CD8-positive, alpha-beta T cell (primary cell): ENCODE measurements at places on chromosomes 11 and 22. TPM values are rescaled to one million over a fixed set of nuclear protein-coding genes. Genes with fewer than 3 reads are reported as not detected.

- no peak for DNase-seq
Observed at GRCh38 chr11:74138572-74138971, 32.2 kb downstream of the C2CD3 start.

- no peak for DNase-seq
Observed at GRCh38 chr22:20884454-20884853, 25.6 kb downstream of the SNAP29 start.

DNA sequence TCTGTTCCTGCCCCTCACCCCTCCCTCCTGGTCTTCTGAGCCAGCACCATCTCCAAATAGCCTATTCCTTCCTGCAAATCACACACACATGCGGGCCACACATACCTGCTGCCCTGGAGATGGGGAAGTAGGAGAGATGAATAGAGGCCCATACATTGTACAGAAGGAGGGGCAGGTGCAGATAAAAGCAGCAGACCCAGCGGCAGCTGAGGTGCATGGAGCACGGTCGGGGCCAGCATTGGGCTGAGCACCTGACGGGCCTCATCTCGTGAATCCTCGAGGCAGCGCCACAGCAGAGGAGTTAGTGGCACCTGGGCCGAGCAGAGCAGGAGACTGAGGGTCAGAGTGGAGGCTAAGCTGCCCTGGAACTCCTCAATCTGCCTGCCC is 941.8 kb downstream of the BRD1 start:
- no peak for DNase-seq

GRCh38 chr11:66192181-66192863 is 76.1 kb upstream of the RAB1B start:
- no peak for DNase-seq

DNA sequence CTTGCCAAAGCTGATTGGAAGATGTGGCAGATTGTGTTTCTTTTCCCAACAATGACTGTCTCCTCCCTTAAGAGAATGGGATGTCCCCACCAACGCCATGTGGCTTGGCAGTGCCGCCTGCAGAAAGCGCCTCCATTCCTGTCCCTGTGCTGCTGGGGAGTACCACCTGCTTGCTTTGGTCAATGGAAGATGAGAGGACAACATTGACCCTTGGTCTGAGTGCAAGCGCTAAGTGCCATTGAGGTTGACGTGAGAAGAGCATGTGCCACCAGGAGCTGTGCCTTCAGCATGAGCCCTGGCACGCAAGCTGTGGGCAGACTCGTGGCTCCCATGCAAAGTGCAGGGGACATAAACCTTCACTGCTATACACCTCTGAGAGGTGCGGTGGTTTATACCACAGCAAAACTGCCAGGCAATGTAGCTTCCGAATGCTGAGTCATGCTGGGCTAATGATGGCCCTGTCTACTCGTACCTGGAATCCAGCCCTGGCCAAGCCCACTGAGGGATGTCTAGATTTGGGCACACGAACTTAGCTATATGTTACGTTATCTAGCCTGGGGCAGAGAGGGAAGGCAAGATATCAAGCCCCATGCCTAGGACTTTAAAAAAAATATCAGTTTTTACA is 41.9 kb downstream of the MYEOV start:
- DNase-seq = no peak

DNA sequence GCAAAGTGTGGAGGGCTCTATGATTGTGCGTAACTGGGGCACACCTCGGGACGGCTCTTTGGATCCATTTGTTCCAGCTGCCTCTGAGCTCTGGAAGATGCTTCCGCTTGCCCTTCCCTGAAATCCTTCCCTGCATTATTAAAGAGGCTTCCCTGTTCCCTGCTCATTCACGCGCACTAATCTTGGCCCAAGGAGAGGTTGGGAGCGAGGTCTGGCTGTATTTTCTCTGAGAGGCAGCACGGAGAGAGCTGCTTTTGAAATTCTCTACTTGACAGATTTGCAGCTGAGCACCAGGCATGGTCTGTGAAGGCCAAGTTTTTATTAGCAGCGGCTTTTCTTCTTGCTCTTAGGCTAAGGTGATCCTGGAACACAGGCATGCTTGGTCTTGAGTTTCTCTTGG is 94.8 kb upstream of the NTM start:
- DNase-seq = no peak

- DNase-seq = no peak
Observed at GRCh38 chr22:22141771-22142591, 102.6 kb upstream of the VPREB1 start.

- DNase-seq = no peak
Observed at GRCh38 chr11:122627745-122628144, 27.8 kb upstream of the UBASH3B start.

DNA sequence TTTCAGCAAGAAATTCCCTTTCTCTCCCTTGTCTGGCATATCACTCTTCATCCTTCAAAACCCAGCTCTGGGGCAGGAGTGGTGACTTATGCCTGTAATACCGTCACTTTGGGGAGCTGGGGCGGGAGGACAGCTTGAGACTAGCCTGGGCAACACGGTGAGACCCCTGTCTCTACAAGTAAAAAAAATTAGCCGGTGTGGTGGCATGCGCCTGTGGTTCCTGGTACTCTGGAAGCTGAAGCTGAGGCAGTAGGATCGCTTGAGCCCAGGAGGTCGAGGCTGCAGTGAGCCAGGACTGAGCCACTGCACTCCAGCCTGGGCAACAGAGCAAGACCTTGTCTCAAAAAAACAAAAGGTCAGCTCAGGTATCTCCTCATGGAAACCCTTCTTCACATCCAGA is 1.4 kb upstream of the RCE1 start:
- DNase-seq = no peak

- no peak for DNase-seq
Observed at GRCh38 chr22:43085658-43086606, 3.3 kb downstream of the TTLL1 start.

DNA sequence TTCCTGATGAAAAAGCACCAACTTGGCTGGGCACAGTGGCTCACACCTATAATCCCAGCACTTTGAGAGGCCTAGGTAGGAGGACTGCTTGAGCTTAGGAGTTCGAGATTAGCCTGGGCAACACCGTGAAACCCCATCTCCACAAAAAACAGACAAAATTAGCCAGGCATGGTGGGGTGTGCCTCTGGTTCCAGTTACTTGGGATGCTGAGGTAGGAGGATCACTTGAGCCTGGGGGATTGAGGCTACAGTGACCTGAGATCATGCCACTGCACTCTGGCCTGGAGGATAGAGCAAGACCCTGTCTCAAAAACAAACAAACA is 3.0 kb downstream of the HPS4 start:
- no peak for DNase-seq

- DNase-seq = no peak
Observed at GRCh38 chr11:102469196-102469821, 16.7 kb upstream of the TMEM123 start.

GRCh38 chr22:19238900-19239299 is 52.6 kb downstream of the CLTCL1 start:
- no peak for DNase-seq

GRCh38 chr11:119728211-119728626 is 781 bp downstream of the NECTIN1 start:
- no peak for DNase-seq

- DNase-seq = no peak
Observed at GRCh38 chr11:69818603-69819441, at the start of gene FGF3. TSS of gene FGF3 (minus strand) at chr11:69819416. CDS start at chr11:69818933, 483 bp downstream.

- DNase-seq = no peak
Observed at GRCh38 chr11:39374963-39375698, 2084.3 kb downstream of the LRRC4C start.

DNA sequence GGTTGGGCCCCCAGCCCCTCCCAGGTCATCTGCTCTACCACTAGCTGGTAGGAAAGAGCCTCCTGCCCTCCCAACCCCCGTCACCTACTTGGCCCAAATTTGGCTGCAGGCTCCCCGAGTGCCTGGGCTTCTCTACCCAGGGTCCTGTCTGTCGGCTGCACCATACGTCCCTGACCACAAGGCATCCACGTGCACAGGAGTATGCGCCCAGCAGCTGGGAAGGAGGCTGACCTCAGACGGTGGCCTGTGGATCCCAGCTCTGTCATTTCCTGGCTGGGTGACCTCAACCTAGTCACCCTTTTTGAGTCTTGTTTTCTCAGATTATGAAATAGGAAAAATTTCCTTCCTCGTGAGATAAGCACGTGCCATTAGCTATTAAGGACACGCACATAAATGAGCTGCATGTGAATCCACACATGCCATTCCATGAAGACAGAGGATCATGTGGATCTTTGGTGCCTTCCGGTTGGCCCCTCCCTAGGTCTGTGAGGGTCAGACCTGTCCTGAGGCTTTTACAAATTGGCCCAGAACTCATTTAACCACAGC is 13.7 kb downstream of the CYB561A3 start:
- DNase-seq = no peak

- no peak for DNase-seq
Observed at GRCh38 chr11:43908191-43908590, 27.6 kb downstream of the ALKBH3 start.

DNA sequence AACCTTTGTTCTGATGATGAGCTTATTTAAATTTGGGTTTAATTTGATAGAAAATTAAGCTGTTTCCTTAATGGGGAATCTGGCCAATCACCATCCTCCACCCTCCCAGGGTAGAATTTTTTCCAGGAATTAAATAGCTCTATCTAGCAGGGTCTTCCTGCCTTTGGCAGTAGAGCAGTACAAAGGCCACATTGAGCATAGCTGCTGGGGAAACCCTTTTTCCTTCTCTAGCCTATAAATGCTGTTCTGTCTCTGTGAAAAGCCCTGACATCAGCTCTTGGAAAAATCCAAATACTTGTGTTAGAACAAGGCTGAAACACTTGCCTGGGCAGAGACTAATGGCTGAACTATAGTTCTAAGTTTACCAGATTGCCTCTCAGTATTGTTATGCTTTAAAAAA is 55.1 kb downstream of the ARHGEF12 start:
- no peak for DNase-seq

DNA sequence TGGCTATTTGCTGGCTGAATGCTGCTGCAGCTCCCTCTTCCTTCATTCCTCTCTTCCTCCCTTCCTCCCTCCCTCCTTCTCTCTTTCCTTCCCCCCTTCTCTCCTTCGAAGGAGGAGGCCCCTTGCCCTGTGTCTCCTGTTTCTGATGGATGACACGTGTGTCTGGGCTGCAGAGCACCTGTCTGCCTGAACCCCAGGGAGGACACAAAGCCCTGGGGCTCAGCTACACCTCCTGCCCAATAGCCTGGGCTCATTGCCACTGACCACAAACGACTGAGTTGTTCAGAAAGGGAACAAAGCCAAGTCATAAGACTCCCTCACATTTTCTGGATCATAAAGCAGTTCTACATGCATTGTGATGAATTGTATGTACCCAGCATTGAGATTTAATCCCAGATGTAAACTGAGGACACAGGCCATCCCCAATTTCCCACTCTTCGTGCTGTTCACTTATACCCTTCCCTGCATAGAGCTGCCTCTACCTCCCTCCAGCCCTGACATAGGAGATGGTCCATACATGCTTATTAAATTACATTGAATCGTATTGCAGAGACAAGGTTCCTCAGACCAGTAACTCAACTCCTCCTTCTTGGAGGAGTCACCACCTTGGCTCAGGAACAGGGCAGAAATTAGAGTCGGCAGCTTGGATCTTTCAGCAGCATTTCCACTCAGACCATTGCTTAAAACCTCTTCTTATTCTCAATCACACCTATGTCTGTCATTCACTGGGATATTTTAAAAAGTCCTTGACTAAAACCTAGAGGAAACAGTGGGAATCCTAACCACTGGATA is 1.2 kb downstream of the CSRP3 start:
- no peak for DNase-seq

DNA sequence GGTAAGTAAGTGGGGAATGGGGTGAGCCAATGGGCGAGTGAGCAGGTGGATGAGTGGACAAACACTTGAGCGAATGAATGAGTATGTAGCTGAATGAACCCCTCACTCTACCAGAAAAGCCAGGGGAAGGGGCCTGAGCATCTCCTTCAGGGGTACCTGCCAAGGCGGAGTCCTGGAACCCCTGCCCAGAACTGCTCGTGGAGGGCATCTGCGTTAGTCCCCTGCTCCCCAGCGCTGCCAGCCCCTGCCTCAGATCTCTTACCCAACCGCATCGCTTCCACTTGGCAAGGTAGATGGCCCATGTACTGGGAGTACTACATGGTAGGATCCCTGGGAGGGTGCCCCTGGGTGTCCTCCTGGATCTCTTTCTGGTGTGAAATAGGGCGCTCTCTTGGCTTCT is 7.4 kb upstream of the ANO1 start:
- no peak for DNase-seq

DNA sequence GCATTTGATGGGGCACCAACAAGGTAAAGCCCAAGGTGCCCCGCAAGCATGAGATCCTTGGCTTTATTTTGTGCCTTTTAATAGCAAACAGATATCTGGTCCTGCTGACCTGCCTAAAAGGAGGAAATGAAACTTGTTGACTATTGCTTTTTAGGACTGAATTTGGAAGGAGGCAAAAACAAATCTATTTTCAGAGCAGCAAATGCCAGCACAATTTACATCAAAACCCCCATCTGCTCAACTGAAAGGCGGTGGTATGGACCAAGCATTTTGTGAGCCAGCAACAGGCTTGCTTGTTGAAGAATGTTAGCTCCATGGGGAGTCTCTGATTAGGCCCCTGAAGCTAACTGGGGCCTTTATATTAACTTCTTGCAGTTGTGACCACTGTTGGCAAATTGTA is 192.6 kb upstream of the E2F8 start:
- DNase-seq = no peak

DNA sequence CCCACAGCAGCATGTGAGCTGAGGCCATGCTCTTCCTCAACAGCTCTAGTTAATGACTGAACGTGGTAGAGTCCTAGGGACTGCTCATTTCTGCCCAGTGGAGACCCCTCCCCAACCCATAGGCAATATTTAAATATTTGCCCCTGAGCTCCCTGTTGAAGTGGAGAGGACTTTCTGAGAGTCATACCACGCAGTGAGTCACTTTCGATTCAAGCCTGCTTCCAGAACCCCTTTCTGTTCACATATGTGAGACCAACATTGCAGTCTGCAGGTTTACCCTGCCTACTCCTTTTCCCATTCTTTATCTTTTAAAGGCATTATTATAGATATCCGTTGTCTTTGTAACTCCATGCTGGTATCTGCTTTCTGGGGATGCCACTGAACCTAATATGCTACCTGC is 946.3 kb downstream of the JRKL start:
- DNase-seq = no peak

GRCh38 chr11:73386016-73386415 is 9.8 kb downstream of the RELT start:
- DNase-seq = no peak

- no peak for DNase-seq
Observed at GRCh38 chr11:83205608-83206185, 12.2 kb downstream of the ANKRD42 start.

DNA sequence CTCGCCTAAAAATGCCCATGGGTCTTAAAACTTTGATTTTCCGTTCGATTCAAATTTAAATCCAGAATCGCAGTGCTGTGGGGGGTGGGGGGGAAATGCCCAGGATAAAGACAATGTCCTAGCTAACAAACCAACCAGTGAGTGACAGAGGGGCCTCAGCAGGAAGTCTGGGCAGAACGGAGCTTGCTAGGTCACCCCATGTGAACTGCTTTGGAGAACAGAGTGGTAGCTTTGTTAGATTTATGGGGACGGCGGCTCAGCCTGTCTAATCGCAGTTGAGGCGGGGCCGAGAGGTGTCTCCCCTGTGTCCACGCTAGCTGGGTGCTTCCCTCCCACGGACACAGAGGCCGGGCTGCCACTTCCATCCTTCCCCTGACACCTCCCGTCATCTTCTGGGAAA is 243.9 kb downstream of the CTTN start:
- DNase-seq = no peak

- DNase-seq = no peak
Observed at GRCh38 chr11:133887692-133888332, 42.5 kb upstream of the SPATA19 start.

Gene GLYATL1
- not detected for total RNA-seq

Gene ELFN2
- total RNA-seq = not detected

Gene YPEL4
- total RNA-seq = 7.9 TPM

Gene CNTF
- 3.7 TPM for total RNA-seq

Gene RBM7
- total RNA-seq = 72.7 TPM

Gene EHF
- not detected for total RNA-seq

Gene GRIK4
- not detected for total RNA-seq
